Suppressor macrophage treated with lipopolysaccharide for 1 hour (primary cell): ENCODE measurements at places on chromosomes 4 and X.

DNA sequence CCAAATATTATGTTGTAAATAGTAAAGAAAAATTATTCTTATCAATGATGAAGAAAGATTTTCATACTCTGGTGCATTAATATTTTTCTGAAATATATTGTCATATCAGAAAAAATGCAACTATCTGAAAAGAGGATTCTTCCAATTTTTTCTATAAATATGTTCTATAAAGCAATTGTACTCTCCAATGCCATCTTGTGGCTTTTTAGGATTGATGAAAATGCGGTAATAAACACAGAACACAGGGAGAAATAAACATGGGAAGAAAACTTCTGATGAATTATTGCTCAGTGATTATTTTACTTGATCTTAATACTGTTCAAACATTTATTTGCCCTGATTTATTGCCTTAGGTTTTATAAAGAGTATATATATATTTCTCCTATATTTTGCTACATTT, 215.4 kb downstream of the IL1RAPL1 start:
- no peak for DNase-seq

GRCh38 chr4:185881430-185881829, 69.4 kb upstream of the SORBS2 start:
- DNase-seq, result no peak

DNA sequence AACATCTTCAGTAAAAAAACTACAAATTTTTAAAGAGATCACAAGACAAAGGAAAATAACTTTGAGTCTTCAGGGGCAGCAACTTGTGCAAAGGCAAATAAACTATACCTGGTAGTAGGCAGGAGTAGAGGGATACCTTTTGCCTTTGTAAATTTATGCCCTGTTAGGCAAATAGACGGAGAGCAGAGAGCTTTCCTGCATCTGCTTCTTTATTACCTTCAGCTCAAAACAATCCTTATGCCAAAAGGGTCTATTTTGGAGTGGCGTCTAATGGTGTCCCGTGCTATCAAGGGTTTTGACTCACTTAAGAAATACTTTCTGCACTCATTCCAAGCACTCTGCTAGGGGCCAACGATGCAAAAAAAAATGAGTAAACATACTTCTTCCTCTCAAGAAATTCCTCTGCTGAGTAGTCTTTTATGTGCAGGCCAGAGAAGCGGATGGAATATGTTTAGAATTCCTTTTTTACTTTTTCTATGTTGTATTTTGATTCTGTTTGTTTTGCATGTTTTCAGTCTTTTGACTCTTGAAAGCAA, 131.9 kb downstream of the ANXA5 start:
- no peak for DNase-seq

GRCh38 chr4:32472918-32473317, 1752.7 kb downstream of the PCDH7 start:
- no peak for DNase-seq

GRCh38 chrX:116277351-116278225, 107.0 kb downstream of the AGTR2 start:
- no peak for DNase-seq

DNA sequence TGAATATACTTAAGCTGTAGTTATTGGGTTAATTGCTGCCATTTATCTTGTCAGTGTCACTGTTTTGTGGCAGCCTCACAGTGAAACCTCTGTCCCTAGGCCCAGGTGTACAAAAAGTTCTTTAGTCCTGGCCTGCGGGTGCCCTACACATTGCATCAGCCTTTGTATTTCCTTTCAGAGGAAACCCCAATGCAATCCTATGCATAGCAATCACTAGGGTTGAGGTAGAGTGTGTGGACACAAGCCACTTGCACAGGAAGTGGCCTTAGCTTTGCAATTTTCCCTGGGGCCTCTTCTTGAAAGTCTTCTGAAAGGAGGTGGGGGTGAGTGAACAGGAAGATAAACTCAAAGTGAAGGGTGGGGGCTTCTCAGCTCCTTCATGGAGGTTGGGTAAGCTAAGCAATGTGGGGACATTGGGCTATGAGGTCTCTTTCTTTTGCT, 27.8 kb downstream of the VSIG4 start:
- peak; percentile 34 for DNase-seq

DNA sequence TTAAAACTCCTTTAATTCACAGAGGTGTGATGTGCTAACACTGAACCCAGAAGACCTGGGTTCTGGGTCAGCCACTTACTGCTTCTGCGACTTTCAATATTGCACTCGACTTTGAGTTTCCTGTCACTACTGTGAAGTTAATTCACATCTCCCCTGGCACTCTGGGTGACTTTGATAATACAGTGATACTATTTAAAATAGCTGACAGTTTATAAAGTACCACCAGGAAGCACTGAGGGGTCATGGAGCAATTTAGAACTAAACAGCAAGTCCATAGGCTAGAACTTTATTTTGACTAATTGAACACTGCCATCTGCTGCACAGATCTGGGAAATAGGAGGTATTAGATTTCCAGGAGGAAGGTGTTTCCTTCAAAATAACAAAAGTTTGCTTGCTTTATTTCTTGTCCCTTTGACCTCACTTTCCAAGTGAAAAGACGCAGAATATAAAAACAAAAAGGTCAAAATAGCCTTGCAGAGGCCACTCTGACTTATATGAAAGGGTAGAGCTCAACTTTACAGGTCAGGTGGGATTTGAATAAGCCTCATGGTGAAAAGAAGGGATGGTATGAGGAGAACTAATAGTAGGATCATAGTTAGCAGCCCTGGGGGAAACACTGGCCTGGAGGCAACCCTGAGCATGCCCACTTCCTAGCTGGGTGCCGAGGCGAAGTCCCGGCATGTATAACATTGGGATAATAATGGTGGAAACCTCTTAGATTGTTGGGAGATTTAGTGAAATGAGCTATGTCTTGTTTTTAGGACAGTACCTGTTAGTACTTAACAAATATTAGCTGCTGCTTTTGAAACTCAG, 53.4 kb downstream of the ZNF518B start:
- DNase-seq, result peak; percentile 29

GRCh38 chr4:90184560-90184959, 57.4 kb downstream of the CCSER1 start:
- DNase-seq, result no peak

DNA sequence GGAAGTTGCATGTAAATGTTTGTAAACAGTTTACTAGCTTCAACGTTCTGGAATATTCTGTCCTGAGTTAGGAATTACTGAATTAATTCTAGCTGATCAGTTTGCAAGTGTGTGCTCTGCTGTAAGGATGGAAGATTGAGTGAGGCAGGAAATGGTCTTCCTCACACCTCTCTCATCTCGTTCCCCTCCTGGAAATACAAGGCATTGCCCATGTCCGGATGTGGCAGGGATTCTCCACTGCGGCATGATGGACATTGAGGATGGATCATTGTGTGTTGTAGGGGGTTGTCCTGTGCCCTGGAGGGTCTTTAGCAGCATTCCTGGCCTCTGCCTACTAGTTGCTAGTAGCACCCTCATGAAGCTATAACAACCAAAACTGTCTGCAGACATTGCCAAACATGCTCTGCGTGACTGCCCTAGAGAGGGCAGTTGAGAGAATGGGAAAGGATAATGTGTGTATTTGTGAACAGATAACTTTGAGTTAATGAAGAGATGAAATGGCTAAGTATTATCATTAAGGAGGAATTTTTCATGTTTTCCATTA, 12.6 kb downstream of the CA5B start:
- DNase-seq, result no peak

GRCh38 chr4:10727140-10727880, 42.7 kb upstream of the CLNK start:
- no peak for DNase-seq

GRCh38 chr4:168325591-168325990, 7.0 kb upstream of the DDX60 start:
- DNase-seq, result no peak

DNA sequence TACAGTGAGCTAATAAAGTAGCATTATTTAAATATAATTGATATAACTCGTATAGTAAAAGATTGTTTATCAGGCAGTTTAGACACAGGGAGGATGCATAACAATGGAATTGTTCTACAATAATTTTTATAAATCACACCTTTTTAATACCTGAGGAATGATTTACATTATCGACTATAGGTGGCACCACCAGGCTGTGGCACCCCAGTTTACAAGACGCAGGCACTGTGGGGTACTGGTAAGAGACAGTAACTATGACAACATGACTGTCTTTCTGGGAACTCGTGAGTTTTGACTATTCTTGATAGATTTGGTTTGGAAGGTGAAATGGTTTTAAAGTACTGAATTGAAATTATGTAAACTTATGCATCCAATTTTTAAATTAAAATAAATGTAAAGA, 27.1 kb upstream of the STBD1 start:
- no peak for DNase-seq

GRCh38 chrX:101759000-101759399, 99.3 kb upstream of the ARMCX2 start:
- peak; percentile 56 for DNase-seq

DNA sequence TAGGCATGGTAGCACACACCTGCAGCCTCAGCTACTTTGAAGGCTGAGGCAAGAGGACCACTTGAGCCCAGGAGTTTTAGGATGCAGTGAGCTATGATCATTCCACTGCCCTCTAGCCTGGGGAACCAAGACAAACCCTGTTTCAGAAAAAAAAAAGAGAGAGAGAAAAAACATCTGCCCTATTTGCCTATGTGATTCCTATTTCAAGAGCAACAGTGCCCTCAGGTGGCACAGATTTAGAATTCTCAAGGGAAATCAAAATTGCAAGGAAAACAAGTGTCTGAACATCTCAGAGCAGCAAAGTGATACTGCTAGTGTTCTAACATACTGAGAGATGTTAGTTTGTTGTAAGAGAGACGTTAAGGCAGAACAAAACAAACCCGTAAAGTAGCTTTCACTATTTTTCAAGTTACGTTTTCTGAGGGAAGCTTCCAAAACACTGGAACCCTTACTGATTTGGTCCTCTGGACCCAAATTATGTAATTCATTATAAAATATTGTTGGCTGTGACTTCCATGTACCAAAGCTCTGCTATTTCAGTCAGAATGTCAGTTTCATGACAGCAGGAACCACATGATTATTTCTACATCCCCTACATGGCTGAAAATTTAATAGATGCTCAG, 7.9 kb downstream of the BDH2 start:
- peak; percentile 72 for DNase-seq

GRCh38 chr4:150067859-150068258, 10.4 kb upstream of the DCLK2 start:
- no peak for DNase-seq

DNA sequence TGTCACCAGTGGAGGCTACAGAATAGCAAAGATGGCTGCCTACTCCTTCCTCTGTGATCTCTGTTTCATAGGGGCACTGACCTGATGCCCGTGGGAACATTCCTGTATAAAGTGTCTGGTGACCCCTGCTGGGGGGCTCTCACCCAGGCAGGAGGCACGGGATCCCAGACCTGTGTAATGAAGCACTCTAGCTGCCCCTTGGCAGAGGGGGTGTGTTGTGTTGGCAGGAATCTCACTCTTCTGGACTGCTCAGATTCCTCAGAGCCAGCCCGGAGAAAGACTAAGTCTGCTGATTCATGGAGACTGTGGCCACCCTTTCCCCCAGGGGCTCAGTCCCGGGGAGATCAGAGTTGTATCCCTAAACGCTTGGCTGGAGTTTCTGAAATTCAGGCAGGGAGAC, 648.3 kb downstream of the SPRY1 start:
- no peak for DNase-seq

- no peak for DNase-seq
Observed at GRCh38 chr4:157280673-157281072, 60.1 kb downstream of the GRIA2 start.

DNA sequence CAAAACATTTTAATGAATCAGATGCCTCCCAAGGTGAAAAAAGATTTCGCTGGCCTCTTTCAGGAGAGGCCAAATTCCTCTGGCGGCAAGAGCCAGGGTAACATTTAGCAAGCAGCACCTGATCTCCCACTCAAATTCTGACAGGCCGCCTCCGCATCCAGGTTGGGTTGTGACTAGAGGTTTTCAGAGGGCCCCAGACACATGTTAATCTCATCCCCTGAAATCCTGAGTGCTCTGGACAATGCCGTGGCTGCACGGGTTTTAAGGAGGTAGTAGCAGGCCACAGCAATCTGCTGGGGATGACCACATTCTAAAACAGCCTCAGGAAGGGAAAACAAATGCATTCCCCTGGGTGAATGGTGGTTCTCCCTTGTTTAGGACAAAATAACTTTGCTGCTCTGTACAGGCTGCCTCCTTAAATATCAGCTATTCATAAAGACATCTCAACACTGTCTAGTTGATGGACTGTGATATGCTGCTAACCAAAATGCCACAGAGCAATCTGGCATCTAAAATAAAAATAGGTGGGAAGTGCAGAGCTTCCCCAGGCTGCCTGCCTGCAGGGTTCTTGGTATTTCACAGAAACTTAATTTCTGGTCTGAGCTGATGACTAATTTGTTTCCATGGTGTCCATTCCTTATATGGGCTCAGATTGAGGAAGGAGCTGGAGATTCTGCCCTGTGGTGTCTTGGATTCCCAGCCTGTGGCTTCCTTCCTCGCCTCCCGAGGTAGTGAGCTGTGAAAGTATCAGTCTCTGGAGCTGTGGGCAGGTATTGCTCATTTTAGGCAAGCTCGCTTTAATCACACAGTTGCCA, 202.0 kb downstream of the DCLK2 start:
- peak; percentile 82 for DNase-seq

GRCh38 chr4:4564522-4564921, 22.7 kb upstream of the STX18 start:
- DNase-seq, result no peak

DNA sequence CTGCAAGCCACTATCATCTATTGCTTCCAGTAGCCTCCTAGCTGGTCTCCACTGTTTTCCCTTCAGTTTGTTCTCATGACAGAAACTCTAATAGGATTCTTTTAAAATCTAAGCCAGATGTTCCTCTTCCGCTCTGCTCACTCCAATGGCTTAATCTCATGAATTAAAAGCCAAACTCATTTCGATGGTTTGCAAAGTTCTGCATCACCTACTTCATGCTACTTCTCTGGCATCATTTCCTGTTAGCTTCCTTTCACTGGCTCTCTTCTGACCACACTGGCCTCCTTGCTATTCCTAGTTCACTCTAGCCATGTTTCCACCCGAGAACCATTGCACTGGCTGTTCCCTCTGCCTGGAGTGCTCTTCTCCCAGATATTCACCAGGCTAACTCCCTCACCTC, 102.0 kb upstream of the LSM6 start:
- DNase-seq, result no peak

DNA sequence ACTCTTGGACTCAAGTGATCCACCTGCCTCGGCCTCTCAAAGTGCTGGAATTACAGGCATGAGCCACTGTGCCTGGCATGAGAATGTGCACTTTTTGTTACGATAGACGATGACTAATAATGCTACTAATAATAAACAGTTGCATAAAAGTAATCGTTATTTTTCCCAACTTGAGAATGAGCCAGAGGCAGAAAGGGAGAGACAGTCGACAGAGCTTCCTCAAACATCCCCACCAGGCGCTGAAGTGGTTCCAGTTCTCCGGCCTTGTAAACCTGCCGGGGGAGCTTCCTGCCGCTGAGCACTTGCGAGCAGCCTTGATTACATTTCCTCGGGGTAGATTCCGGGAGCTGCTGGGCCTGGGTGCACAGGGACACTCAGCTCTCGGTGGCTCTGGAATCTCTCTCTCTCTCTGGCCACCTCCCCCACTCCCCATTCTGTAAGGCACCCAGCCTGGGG, 8.9 kb upstream of the HTRA3 start:
- peak; percentile 81 for DNase-seq

GRCh38 chrX:140764401-140764919, 54.9 kb downstream of the LINC00632 start:
- no peak for DNase-seq

- peak; percentile 75 for DNase-seq
Observed at GRCh38 chr4:174119051-174119450, 164.4 kb downstream of the FBXO8 start.
